ENCODE measurements at places on chromosomes 1 and 21.

GRCh38 chr1:244160455-244161235 lies 109.6 kb downstream of the ZBTB18 start:
- peak; percentile 28 for DNase-seq

- DNase-seq = peak; percentile 90
Observed at GRCh38 chr1:154972517-154973343, 1.8 kb upstream of the CKS1B start.

DNA sequence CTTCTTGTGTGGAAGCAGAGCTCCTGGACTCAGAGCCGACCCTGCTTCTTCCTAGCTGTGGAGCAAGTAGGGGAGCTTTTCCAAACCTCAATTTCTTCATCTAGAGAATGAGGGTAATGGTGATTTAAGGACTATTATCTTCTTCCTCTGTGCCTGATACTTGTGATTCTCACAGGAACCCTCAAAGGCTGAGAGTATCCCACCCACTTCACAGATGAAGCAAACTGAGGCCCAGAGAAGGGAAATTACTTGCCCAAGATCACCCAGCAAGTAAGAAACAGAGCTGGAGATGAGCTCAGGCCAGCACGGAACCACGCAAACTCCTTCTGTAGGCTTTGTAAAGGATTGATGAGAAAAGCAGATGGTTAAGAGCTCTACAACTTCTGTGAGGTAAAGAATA lies 15.1 kb upstream of the SLC2A1 start:
- DNase-seq = no peak

DNA sequence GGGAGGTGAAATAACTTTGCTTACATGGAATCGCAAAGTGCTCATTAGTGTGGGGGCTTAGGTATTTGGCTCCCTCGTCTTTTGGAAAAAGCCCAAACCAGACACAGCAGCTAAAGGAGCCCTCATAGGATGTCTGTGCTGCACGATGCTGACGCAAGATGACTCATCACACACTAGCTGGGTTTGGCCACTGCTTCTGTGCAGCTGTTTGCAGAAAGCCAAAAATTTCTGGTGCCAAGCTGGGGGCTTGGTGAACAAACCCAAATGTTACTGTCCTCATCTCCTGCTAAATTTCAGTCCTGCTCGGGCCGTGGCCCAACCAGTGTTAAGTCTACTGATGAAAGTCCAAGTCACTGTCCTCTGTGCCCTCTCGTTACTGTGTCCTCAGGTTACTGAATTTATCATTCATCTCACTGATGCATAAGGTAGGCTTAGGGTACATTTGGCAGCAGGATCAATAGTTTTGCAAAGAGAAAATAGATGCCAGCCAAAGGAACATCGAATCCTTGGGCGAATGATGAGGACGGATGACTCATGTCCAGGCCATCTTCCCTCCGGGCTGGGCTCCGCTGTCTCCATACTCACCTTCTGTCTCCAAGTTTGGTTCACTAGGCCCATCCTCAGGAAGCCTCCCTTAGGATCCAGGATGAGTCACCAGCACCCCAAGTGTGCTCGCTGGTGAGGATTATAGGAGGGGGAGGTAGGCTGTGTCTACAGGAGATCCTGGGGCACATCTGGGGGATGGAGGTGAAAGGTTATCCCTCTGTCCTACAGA lies 177.7 kb downstream of the ADSS2 start:
- DNase-seq = peak; percentile 84

- no peak for DNase-seq
Observed at GRCh38 chr1:39940253-39940652, 14.7 kb upstream of the MFSD2A start.

- peak; percentile 63 for DNase-seq
Observed at GRCh38 chr1:202968895-202969295, 1.8 kb upstream of the CYB5R1 start.

DNA sequence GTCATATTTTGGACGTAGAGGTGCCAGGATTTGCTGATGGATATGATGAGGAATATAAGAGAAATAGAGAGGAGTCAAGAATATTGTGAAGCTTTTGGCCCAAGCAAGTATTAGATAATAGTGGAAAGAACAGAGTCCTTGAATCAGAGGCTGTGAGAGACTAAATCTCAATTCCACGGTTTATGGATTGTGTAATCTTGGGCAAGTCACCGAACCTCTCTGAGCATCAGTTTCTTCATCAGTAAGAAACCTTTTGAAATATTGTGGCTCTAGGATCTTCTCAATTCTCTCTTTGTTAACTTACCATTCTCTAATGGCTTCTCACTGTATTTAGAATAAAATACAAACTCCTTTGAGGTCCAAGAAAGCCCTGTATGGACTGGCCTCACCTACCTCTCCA lies 77.6 kb downstream of the RPS6KA1 start:
- no peak for DNase-seq

DNA sequence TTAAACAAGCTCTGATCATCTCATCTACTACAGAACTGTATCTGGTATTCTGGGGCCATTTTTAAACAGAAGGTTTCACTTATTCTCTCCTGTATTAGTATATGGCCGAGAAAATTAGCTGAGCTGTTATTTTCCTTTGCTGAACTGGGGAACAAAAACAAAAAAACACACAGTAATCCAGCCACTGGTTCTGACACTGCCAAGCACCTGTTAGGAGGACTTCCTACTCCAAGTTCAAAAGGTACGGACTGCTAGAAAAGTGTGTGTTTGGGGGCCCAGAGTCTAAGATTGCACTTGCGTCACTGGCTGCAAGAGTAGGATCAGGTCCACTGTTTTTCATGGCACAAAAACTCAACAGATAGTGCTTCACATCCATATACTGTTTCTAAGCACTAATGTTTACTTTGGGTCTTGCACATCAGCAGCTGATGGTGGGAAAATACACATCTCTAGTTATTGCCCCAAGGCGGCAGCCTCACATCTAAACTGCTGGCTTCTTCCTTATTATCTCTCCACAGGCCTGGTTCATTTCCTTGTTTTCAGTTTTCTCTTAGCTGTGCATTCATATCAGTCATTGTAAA lies 226.1 kb downstream of the FGGY start:
- no peak for DNase-seq

GRCh38 chr1:35557118-35557610 lies at the start of gene KIAA0319L:
KIAA0319L (minus strand) TSS chr1:35557403; CDS start chr1:35554491, 2,912 bp downstream.
- peak; percentile 66 for DNase-seq

DNA sequence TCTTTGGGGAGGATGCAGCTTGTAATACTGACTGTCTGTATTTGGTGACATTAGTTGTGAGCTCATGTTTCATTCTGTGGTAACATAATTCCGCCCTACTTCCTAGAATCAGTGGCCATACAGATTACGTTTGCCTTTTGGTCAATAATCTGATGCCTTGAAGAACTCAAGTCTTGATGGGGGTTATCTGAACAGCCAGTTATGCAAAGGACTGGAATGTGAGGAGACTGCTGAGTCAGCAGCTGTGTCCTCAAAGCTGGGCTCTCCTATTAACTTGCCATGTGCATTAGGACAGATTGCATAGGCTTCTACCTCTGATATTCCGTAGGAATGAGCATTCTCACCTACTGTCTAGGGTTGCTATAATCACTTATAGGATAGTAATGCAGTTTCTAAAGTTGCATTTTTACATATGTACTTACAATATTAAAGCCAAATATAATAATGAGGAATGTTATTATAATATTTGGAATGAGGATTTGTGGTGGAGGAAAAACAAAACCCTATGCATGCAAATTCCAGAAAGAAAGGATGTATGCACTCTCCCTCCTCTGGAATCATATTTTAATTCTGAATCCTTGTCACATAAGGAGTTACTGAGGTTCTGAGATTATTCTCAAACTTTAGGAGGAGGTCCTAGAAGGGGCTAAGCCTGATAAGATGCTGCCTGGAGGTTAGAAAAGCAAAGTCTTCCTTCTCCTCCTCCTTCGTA lies 116.0 kb downstream of the NOS1AP start:
- no peak for DNase-seq

- no peak for DNase-seq
Observed at GRCh38 chr1:54245501-54245900, 45.5 kb downstream of the MRPL37 start.

DNA sequence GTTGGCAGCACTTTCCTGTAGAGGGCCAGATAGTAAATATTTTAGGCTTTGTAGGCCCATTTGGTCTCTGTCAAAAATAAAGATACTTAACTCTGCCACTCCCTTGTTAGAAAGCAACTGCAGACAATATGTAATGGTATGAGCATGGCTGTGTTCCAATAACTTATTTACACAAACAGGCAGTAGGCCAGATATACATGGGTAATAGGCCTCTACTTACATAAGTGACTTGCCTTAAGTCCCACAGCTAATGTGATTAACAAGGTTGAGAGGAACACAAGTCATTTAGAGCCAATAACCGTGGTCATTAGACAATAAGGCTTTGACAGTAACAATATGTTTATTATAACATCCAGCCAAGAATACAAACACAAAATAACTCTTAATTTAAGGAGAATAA lies 17.4 kb downstream of the CCT8 start:
- no peak for DNase-seq

DNA sequence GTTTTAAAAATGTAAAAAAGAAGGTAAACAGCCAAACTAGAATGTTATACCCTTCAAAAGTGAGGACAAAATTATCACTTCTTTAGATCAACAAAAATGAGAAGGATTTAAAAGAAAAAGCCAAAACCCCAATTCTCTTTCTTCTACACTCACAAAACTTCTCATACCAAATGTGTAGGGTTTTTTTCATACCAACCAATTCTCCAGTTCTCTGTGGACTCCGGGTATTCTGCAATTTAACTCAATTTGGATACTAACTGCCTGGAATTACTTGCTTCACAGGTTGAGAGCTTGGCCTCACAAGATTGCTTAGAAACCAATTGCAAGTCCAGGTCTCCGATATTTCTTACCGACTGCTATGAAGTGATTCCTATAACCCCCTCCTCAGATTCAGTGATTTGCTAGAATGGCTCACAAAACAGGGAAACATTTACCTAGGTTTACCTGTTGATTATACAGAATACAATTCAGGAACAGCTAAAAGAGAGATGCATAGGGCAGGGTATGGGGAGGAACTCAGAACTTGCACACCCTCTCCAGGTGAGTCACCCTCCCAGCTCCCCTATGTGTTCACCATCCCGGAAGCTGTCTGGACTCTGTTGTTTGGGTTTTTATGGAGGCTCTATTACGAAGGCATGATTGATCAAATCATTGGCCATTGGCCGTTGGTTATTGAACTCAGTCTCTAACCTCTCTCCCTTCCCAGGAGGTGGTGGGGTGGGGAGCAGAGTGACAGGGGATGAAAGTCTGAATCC lies 67.1 kb downstream of the CAMTA1 start:
- no peak for DNase-seq

GRCh38 chr1:58592522-58593134 lies 15.6 kb upstream of the TACSTD2 start:
- no peak for DNase-seq

Measured in COLO829 (cell line).